ENCODE measurements at places on chromosomes 11 and 22.

GRCh38 chr11:106091480-106092123, 14.1 kb downstream of the AASDHPPT start:
- DNase-seq: peak; percentile 79

- no peak for DNase-seq
Measured at GRCh38 chr11:17012179-17012578, 2.0 kb downstream of the PLEKHA7 start.

DNA sequence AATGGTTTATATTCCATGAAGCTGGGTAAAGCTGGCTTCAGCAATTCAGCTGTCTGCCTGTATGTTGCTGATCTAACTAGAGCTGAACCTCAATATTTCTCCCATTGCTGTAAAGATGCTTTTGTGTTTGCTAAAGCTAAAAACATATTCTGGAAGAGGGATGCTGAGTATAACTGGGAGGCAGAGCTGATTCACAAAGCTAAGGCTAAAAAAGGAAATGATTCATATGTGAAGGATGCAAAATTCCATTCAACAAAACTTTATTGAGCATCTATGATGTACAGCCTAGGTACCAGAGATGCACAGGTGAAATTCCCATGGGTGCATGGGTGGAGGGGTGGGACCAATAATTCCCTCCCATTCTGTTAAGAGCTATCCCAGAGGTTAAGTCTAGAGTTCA, 193.9 kb downstream of the KIF18A start:
- peak; percentile 25 for DNase-seq

DNA sequence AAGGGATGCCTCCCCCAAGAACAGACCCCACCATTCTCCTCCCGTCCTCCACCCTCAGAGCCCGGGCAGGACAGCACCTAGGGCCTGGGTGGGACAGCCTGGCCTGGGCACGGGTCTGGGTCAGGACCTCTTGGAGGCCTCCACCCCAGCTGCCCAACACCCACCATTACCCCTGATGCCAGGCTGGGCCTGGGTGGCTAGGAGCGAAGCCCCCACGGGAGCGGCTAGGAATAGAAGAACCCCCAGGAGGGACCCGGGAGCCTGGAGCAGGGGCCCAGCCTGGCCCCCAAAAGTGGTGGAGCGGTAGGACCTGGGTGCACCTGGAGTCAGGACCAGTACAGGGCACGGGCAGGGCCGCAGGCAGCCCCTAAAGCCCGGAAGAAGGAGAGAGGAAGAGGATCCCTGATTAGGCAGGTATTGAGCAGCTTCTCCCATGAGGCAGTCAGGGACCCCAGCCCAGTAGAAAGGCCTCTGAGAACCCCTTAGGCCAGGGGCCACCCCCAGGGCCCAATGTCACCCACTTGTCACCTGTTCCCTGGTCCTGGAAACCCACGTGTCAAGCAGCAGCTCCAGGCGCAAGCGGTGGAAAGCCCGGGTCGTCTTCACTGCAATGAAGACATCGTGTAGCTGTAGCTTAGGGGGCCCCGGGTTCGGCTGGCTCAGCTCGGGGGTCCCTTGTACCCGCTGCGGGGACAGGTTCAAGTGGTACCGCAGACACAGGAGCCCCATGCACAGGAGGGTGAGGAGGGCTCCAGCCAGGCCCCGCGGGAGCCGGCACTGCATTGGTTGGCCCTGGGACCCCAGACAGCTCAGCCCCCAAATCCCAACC, 575 bp downstream of the MFNG start:
- DNase-seq: no peak

DNA sequence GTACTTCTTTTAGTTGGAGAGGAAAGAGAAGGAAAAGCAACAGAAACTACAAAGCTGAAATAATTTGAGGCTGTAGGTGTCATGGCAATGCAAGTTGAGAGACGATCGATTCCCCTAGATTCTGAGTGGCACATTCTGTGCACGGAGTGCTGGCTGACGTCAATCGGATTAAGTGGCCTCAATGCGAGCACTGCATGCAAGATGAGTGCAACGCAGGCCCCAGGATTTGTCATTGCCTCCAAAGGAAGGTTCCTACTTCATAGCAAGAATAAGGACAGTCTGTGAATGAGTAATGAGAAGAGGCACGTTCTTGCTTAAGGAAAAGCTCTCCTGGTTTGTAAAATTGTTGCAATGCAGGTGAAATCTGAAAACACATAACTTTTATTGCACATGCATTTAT, 892.4 kb downstream of the KCNA4 start:
- DNase-seq: no peak

DNA sequence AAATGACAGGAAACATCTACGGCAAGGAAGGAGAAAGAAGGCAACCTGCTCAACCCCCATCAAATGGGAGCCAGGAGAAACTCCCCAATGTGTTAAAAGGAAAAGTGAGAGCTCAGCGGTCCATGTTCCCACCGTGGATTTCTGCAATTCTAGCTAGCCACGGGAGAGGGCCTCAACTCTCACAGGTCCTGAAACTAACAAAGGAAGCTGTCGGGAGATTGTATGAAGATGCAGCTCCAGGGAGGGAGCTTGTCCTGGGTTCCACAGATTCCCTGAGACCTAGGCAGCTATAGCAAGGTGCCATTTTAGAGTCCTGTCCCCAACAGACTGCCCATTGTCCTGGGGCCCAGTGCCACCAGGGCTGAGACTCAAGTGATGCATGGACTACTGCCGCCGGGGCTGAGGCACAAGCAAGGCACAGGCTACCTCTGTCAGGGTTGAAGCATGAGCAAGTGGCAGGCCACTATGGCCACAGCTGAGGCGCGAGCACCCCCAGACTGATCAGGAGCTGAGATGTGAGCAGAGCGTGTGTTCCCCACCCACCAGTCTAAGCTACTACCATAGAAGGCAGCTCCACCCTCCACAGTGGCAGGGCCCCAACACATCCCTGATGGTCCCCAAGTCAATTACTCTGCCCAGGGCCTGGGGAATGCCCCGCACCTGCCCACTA, 31.3 kb downstream of the RSF1 start:
- DNase-seq: no peak

GRCh38 chr22:32557444-32557843, 82.8 kb downstream of the FBXO7 start:
- DNase-seq: peak; percentile 20

DNA sequence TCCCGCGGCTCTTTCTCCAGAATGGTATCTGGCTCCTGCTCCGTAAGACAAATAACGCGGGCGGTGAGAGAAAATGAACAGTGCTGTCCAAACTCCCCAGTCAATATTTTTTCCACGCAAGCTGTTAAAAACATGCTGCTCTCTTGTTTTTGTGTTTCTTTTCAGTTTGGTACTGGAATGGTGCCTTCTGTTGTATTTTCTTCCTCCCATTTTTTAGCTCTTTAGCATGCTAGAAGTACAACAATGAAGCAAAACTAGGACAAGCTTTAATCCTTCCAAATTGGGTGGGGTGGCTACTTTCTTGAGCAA, 599 bp upstream of the PPP2R1B start:
- no peak for DNase-seq

DNA sequence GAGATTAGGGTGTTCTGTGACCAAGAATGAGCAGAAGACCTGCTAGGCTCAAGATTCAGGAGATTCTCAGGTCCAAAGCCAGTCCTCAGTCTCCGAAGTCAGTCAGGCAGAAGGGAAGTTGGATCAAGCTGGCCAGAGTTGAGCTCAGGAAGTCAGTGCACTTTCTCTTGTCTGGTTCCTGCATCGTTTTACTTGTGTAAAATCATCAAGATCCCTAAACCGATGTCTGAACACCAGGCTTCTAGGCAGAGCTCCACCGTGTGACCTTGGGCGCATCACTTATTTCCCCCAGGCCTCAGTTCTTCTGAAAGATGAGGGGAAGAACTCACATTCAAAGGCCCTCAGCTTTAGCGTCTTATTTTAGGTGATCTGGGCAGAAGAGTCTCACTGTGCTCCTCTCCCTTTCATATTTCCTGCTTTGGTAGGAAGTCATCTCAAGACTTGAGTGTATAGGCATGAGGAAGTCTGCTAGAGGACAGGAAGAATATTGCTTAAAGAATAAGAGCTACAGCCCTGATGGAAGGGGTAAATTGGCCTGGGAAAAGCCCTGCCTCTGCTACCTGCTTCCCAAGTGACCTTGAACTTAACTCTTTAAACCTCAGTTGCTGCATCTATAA, 20.2 kb downstream of the NF2 start:
- no peak for DNase-seq

DNA sequence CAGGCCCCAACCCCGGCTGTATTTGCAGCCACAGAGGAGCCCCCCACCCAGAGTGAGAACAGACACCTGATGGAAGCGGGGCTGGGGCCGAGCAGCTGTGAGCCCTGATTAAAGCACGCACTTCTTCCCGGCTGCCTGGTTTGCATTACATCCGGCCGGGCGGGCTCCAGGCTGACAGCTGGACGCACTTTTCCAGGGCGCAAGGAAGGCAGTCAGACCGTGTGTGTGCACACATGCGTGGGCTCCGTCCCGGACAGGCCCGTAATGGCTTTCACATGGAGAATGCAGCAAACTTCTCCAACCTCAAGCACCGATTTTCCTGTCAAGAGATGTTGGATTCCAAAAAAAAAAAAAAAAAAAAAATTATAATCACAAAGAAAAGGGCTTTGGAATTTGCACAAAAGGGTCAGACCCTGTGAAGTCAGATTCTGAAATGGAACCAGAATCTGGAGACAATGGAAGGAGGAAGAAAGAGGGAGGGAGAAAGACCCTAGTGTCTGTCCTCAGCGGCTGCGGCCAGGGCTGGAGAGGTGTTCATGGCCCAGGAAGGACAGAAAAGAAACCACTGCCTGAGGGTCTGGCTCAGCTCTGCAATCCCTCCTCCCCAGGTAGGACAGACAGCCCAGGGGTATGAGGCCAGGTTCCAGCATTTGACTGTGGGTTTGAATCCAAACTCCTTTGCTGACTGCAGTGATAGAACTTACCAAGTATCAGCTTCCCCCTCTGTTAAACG, 365.5 kb downstream of the MN1 start:
- peak; percentile 64 for DNase-seq

- DNase-seq: no peak
Measured at GRCh38 chr11:68163691-68164090, 42.5 kb upstream of the CHKA start.

All from fibroblast of mammary gland (primary cell).